ENCODE measurements at places on chromosomes 5 and 9.

GRCh38 chr5:173735184-173735583 is 118.7 kb upstream of the BOD1 start:
- no peak for DNase-seq

- DNase-seq = no peak
Measured at GRCh38 chr9:117060963-117061362, 353.9 kb downstream of the ASTN2 start.

DNA sequence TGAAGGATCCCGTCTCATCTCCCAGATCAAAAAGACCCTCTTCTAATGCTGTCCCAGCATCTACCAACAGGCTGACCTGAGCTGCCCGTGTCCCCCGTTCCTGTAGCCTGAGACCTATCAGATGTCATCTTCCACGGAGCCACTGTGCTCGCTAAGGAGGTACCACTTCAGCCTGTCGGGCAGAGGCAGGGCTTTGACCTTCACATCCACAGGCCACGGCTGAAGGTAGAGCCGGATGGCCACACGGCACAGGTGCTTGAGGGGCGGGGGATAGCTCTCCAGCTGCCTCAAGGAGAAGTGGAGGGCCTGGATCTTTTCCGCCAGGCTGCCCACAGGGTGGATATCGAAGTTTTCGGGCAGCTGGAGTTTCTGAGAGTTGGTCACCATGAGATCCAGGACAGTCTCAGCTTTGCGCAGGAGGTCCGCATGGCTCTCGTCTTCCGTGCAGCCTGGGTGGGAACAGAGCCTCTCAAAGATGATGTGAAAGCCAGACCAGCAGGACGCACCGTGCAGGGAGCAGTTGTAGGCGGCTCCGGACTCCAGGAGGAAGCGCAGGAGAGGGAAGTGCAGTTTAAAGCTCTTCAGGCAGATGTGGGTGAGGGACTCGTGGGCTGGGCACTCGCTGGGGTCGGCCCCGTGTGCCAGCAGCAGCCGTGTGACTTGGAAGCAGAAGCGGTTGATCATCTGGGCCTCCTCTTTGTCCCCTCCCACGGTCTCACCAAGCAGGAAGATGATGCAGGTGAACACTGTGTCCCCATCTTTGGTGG is 4.1 kb downstream of the ASB6 start:
- no peak for DNase-seq

DNA sequence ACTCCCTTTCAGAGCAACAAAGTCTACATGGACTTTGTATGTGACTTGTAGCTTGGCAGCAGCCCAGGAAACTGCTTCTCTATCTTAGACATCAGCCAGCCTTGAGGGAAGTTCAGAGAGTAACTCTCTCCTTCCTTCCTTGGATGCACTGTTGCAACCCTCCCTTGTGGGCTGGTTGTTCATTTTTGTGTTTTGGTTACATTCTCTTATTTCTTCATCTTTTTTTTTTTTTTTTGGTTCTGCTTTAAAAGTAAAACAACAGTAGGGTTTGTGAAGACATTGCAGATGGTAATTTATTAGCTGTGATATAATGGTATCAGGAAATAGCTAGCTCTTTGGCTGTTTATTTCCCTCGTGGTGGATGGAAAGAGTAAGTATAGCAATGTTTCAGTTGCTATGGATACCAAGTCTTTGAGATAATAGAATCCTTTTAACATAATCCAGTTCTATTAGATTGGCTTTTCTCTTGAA is 97.9 kb upstream of the MAMDC2 start:
- DNase-seq = peak; percentile 46

GRCh38 chr5:141992349-141992963 is 20.4 kb downstream of the GNPDA1 start:
- DNase-seq = peak; percentile 61

GRCh38 chr5:176781054-176781375 is 29.3 kb upstream of the UNC5A start:
- DNase-seq = no peak

- DNase-seq = no peak
Measured at GRCh38 chr5:92849756-92850155, 731.3 kb downstream of the NR2F1-AS1 start.

DNA sequence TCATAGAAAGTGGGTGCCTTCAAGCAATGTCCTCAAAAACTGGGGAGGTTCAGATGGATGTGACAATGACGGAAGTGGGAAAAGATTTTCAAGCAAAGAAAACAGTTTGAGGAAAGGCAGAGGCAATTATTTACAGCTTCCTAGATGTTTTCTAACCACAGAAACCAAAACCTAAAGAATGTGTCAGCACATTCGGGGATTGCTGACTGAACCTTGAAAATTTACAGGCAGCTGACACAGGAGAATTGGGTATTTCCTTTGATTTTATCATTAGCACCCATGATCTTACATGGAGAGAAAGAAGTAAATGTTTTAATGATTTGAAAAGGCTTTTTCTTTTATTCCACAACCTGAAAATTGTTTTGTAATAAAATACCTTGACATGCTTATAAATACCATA is 369.0 kb downstream of the ACTL7B start:
- DNase-seq = peak; percentile 35

DNA sequence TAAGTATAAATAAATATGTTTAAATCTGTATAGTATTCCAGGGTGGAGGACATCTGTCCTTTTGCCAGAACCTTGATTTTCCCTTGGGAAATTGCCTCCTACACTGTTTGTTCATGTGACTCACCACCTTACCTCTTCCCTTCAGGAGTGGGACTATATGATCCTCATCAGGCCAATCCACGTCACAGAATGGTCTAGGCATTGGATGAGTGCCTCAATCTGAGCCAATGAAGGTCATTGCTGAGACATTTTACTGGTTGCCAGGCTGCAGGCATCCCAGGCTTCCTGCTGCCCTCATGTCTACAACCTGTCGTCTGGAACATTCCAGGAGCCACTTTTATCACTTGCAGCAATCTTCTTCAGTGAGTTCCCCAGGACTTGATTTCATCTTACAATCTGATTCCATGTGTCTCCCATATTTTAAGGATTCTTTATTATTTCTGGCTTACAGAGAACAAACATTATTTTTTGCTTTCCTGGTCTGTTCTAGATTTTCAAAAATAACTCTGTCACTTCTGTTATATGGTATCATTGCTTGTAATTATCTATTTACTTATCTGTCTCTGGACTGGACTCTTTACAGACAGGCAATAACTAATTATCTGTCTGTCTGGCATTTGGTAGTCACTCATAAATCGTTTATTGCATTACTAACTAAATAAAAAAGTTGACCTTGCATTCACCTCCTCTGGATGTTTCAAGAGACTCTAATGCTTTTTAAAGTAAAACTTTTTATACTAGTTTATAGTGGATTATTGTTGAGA is 107.3 kb upstream of the APC start:
- no peak for DNase-seq

- no peak for DNase-seq
Measured at GRCh38 chr9:76400534-76401096, 6.4 kb upstream of the RFK start.

DNA sequence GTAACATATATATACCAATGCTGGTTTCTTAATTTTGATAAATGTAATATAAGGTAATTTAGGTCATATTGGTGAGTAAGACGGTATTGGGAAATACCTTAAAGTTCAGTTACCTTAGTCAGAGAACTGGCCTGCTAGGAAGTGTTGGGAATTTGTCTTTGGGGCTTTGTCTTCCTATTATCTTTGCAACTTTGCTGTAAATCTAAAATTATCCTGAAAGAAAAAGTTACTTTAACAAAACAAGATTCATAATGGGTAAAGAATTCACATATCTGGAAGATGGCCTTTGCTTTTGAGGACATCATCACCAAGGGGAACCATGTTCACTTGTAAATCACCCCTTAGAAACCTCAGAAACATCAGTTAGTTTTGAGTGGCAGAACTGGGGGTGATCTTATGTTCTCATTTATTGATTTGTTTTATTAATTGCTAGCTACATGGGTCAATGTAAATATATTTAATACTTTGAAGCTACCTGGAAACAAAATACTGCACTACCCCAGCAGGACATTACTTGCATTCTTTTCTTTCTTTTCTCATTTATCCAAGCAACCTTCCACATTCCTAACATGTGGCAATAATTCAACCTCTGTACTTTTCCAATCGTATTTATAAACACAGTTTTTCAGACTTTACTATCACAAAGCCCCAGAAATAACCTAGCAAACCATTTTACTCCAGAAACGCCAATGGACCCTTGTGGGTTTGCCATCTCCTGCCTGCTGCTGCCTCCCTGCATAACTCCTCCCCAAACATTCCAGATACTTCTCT is 41.4 kb downstream of the GLIS3 start:
- peak; percentile 17 for DNase-seq

GRCh38 chr5:147303251-147303650 is 68.4 kb downstream of the STK32A start:
- DNase-seq = no peak

DNA sequence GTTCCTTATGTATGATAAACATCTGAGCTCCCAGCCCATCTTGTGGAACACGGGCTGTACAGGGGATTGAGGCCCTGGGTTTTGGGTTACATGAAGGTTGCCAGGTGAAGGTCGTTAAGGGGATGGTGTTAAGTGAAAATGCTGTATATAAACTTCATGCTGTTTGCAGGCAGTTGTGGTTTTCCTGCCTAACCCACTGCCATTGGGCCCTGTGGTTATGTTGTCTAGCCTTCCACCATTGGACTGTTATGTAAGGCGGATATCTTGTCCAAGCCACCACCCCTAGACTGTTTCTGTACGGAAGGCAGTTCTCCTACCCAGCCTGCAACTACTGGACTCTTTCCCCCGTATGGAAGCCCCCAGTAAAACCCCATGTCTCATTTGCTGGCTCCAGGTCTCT is 246.1 kb downstream of the KIF4B start:
- no peak for DNase-seq

GRCh38 chr5:135211083-135211790 is 177.2 kb upstream of the PITX1 start:
- peak; percentile 33 for DNase-seq

DNA sequence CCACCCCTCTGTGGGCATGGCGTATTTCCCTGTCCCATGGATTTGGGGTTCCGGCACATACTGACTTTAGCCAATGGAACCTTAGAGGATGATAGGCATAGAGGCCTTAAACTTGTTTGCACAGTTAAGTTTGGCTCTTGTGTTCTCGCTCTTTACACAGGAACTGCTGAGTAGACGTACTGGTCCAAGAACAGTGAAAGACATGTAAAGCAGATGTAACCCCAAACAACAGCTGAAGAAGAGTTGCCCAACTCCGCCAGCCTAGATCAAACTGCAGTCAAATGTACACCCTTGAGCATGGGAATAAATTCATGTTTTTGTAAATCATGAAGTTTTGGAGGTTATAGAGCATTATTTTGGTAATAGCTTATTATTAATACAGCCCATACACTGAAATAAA is 260.0 kb upstream of the NREP start:
- no peak for DNase-seq

- no peak for DNase-seq
Measured at GRCh38 chr5:56791396-56791795, 24.0 kb upstream of the MAP3K1 start.

DNA sequence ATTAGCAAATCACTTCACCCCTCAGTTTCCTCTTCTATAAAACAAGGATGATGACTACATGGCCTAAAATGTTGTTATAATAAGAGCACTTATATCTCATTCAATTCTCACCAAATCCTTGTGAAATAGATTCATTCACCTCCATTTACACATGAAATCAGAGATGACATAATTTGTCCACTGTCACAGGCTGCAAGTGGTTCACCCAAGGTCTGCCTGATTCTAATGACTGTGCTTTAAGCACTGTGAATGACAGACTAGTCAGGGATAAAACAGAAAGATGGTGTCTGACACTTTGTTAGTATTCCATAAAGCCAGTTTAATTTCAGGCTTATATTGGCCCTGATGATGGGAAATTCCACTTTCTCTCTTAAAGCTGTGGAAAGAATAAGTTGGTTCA is 209.5 kb downstream of the MAPKAP1 start:
- no peak for DNase-seq

- DNase-seq = peak; percentile 80
Measured at GRCh38 chr9:114746591-114747346, 59.1 kb downstream of the TNFSF15 start.

GRCh38 chr5:10607023-10607665 is 43.3 kb downstream of the ANKRD33B start:
- no peak for DNase-seq

Data from AG08395 (cell line).